ENCODE measurements at places on chromosomes 2 and 18.

DNA sequence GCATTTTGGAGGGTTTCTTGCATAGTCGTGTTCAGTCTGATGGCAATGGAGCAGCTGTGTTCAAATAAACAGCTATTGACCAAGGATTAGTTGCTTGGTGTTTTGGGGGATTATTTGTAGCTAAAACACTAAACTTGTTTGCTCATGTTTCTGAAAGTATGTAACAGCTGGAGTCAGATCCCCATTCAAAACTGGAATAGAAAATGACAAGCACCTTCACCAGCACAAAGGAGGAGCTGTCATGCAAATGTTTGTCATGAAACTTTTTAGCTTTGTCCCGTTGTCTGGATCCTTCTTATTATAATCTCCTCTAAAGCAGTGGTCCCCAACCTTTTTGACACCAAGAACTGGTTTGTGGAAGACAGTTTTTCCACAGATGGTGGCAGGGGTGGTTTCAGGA, 96.9 kb upstream of the ZNF236 start:
- no peak for DNase-seq

DNA sequence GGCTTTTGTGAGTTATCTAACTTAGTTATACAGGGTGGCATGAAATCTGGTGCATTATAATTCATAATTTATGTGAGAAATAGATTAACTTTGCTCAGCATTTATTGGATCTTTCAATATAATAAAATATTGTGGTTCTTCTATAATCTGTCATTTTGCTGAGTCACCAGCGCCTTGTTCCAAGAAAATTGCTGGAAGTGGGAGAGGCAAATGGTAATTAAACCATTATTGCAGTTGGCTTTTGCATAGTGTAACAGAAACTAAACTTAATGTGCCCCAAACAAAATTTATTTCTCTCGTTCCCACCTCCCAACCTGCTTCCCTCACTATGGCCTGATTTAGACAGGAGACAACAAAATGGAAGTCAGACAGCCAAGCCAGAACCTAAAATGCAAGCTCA, 146.3 kb downstream of the GALR1 start:
- no peak for DNase-seq

DNA sequence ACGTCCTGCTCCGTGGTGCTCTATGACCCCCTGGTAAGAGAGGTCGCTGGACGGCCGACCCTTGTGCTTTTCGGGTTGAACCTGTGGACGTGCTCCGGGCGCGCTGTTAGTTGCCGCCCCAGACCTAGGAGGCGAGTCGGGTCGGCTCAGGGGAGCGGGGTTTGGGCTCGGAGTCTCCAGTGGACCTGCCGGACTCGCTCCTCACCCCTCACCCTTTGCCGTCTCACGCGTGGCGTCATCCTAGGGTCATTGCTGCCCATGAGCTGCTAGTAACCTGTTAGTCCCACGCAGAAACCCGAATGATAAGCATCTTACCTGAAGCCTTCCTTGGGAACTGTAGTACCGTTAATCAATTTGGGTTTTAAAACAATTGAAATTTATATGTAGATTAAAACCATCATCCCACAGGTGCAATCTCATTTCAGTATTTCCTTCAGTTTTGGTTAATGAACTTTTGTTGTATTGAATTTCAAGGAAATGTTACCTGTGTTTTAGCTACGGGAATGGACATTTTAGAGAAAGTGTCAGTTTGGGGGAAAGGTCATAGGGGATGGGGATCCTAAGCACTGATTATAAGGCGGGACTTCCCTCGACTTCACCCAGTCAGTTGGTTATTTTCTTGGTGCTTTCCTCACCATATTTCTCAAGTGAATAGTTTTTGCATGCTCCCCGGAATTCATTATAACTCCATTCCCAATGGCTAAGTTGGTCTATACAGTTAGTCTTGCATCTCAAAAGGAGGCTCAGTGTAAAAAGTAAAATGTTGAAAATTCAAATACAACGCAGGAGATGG, 536 bp downstream of the ELP2 start:
- DNase-seq, result no peak

DNA sequence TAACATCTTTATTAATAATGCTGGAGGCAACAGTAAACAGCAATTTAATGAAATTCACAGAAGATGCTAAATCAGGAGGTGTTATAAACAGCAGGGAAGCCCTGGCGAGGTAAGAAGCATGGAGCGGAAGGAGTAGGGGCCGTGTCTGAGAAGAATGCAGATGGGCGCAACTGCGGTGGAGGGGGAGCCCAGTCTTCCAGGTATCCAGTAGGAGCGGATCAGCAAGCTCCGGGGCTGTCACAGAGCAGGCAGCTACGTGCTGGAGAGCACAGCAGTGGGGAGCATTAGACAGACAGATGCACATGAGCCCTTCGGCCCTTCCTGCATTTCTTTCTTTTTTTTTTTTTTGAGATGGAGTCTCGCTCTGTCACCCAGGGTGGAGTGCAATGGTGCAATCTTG, 82.3 kb downstream of the SH3RF3 start:
- DNase-seq, result no peak
